Keratinocyte (primary cell): ENCODE measurements at places on chromosomes 4 and X. TPM values are rescaled to one million over a fixed set of nuclear protein-coding genes. Genes with fewer than 3 reads are reported as not detected.

DNA sequence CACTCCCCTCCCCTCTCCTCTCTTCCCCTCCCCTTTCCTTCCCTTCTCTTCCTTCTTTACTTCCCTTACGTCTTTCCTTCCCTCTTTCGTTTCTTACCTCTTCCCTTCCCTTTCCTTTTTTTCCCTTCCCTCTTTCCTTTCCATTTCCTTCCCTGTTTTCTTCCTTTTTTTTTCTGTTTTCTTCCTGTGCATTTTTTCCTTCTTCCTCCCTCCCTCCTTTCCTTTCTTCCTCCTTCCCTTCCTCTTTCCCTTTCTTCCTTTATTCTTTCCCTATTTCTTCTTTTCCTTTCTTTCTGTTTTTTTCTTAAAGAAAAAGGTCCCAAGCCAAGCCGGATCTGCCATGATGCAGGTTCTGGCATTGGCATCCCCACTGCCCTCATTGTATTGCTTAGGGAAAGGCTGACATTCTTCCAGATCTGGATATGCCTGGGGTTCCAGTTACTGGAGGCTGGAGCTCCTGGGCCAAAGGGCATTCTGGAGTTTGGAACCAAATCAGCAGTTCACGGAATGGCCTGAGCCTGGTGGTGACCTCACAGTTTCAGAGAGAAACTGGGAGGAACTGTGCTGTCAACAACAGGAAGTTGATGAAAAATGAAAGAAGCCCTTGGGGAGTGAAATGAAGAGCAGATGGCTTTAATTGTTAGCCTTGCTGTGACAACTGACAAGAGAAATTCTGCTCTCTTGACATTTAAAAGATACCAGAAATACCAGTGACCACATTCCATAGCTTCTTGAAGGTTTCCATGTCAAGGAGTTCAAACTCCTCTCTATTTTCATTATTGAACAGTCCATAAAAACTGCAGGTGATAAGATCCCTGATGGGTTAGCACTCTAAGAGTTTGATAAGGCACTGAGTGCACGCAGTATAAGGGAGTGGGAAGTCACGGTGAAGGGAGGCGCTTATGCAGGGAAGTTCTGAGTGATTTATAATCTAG, 622.1 kb downstream of the SPRY1 start:
- no peaks in the 10 kb centered on the region for H3K27me3 ChIP-seq
- H3K4me3 ChIP-seq = no peak overlapping the region
- H3K27ac ChIP-seq = no peak overlapping the region
- no peaks in the 10 kb centered on the region for H3K36me3 ChIP-seq

DNA sequence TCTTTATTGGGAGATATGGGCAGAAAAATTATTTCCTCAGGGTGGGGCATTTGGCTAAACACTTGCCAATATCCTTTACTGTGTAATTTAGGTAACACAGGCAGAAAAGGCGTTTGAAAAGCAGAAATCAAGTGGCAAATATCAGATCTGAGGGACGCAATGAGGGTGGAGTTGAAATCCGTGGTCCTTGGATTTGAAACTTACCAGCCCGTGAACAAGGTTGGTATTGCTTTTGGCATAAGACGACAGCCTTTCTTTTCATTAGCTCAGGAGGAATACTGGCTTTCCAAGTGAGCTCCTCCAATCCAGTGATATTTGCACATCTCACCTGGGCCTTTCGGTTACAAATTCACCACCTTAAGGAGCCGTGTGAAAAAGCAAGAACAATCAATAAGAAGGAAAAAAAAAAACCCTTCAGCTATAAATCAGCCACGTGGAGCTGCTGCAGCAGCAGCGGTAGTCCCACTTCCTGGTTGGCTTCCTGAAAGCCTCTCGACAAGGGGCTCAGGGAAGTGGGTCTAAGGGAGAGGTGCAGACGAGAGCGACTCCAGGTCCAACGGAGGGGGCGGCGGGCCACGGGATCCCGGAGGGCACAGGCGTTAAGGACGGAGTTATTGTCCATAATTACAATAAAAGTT, 734 bp upstream of the GALNT7 start:
- no peak for DNase-seq
- H3K4me1 ChIP-seq = peaks cover 18% of the 10 kb centered on the region
- no peaks in the 10 kb centered on the region for H3K27me3 ChIP-seq
- peak overlapping the region; percentile 63 for H3K4me3 ChIP-seq

GRCh38 chrX:45068569-45068968, 132.1 kb downstream of the DIPK2B start:
- no peak for DNase-seq
- H3K4me3 ChIP-seq = no peak overlapping the region
- no peak overlapping the region for H3K27ac ChIP-seq
- no peaks in the 10 kb centered on the region for H3K27me3 ChIP-seq
- peaks cover 23% of the 10 kb centered on the region for H3K36me3 ChIP-seq

GRCh38 chr4:28883211-28883610, 1837.0 kb upstream of the PCDH7 start:
- no peak overlapping the region for H3K4me3 ChIP-seq
- no peaks in the 10 kb centered on the region for H3K36me3 ChIP-seq
- no peaks in the 10 kb centered on the region for H3K4me1 ChIP-seq
- no peak for DNase-seq
- no peak overlapping the region for H3K27ac ChIP-seq
- H3K27me3 ChIP-seq = no peaks in the 10 kb centered on the region

GRCh38 chrX:84175958-84176357, 12.0 kb downstream of the RPS6KA6 start:
- H3K27me3 ChIP-seq = no peaks in the 10 kb centered on the region
- H3K27ac ChIP-seq = no peak overlapping the region
- H3K36me3 ChIP-seq = no peaks in the 10 kb centered on the region
- no peak overlapping the region for H3K4me3 ChIP-seq
- H3K4me1 ChIP-seq = no peaks in the 10 kb centered on the region
- no peak for DNase-seq

DNA sequence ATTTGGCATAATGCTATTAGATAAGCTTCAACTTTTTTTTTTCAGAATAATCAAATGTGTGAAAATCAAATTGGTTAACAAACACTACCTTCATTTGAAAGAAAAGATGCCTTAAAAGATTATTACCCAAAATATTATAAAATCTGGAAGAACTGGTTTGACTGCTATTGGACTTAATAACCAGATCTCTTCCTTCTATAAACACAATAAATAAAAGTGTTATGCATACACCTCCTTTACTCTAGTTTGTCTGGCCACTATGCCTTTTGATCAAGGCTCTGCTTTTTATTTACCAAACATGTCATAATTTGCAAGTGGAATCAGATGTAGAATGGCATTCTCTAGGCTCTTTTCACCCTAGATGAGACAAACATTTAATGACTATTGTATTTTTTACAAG, 897.3 kb upstream of the EPHA5 start:
- H3K36me3 ChIP-seq = no peaks in the 10 kb centered on the region
- no peak for DNase-seq
- H3K4me1 ChIP-seq = peaks cover 15% of the 10 kb centered on the region
- no peak overlapping the region for H3K27ac ChIP-seq
- no peaks in the 10 kb centered on the region for H3K27me3 ChIP-seq
- no peak overlapping the region for H3K4me3 ChIP-seq

GRCh38 chrX:20585782-20586181, 319.1 kb upstream of the RPS6KA3 start:
- H3K36me3 ChIP-seq = no peaks in the 10 kb centered on the region
- no peak overlapping the region for H3K4me3 ChIP-seq
- H3K27me3 ChIP-seq = no peaks in the 10 kb centered on the region
- no peaks in the 10 kb centered on the region for H3K4me1 ChIP-seq
- H3K27ac ChIP-seq = no peak overlapping the region

DNA sequence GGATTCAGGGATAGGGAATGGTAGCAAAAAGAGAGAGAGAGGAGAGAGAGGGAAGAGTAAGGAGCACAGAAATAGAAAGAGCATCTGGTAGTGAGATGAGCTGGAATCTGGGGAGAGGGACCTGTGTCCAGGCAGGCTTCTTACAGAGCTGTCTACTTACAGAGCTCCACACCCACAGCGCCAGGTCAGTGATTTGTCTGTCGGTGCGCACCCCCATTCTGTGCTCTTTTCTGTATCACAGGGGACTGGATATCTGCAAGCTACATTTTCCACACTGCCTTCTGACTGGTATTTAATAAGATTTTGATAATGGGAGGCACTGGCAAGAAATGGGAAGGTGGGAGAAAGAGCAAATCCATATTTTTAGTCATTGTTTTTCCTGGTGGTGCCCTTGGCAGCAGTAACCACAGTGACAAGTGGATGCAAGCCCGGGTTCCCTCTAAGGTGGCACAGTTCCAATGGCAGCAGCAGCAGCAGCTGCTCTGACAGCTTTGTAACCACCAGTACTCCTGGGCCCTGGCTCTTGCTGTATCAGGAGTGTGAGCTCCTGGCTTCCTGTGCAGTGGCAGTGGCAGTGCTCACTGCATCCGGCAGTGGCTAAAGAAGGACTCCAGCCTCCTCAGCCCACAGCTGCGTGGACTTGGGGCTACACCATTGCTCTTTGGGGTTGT, 300.5 kb downstream of the TRIML1 start:
- H3K36me3 ChIP-seq = no peaks in the 10 kb centered on the region
- no peak overlapping the region for H3K27ac ChIP-seq
- DNase-seq = no peak
- no peaks in the 10 kb centered on the region for H3K27me3 ChIP-seq
- no peaks in the 10 kb centered on the region for H3K4me1 ChIP-seq

GRCh38 chr4:47315346-47315745, 148.2 kb downstream of the COMMD8 start:
- H3K4me1 ChIP-seq = no peaks in the 10 kb centered on the region
- no peak overlapping the region for H3K27ac ChIP-seq
- no peaks in the 10 kb centered on the region for H3K27me3 ChIP-seq
- no peak overlapping the region for H3K4me3 ChIP-seq
- DNase-seq = peak; percentile 4
- no peaks in the 10 kb centered on the region for H3K36me3 ChIP-seq

- peaks cover 16% of the 10 kb centered on the region for H3K27me3 ChIP-seq
- no peaks in the 10 kb centered on the region for H3K36me3 ChIP-seq
- H3K4me1 ChIP-seq = peaks cover 13% of the 10 kb centered on the region
- no peak overlapping the region for H3K27ac ChIP-seq
Observed at GRCh38 chr4:3374011-3374645, 67.6 kb upstream of the HGFAC start.

DNA sequence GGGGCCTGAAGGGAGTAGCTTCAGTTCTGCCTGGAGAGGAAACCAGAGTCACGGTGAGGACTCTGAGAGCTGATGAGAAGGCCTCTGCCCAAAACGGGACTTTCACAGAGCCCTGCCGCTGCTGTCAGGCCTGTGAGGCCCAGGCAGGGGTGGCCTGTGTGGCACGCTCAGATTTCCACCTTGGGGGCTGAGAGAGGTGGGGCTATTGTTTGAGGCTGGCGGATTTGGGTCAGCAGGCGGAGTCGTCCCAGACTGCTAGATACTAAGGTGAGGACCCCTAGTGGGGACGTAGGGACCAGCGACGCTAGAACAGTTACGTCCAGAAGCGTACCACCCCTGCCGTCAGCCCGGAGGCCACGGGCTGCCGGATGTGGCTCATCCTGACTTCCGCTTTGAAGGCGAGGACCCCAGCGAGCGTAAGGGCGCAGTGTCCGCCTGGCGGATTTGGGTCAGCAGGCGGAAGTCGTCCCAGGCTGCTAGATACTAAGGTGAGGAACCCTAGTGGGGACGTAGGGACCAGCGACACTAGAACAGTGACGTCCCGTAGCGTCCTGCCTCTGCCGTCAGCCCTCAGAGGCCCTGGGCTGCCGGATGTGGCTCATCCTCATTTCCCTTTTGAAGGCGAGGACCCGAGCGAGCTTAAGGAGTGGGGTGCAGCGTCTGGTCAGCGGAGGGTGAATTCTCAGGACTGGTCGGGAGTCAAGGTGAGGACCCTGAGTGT, at the start of gene MAGEB1:
MAGEB1 (plus strand) TSS at position 378 of the 721 bp plus-strand sequence. CDS start 3,348 bp downstream, outside the sequence.
- no peaks in the 10 kb centered on the region for H3K36me3 ChIP-seq
- DNase-seq = no peak
- H3K27me3 ChIP-seq = no peaks in the 10 kb centered on the region
- no peak within 1 kb of the TSS for H3K27ac ChIP-seq

GRCh38 chr4:138592796-138593195, 350.6 kb upstream of the SLC7A11 start:
- H3K36me3 ChIP-seq = no peaks in the 10 kb centered on the region
- H3K4me3 ChIP-seq = no peak overlapping the region
- H3K27ac ChIP-seq = no peak overlapping the region
- no peaks in the 10 kb centered on the region for H3K4me1 ChIP-seq

DNA sequence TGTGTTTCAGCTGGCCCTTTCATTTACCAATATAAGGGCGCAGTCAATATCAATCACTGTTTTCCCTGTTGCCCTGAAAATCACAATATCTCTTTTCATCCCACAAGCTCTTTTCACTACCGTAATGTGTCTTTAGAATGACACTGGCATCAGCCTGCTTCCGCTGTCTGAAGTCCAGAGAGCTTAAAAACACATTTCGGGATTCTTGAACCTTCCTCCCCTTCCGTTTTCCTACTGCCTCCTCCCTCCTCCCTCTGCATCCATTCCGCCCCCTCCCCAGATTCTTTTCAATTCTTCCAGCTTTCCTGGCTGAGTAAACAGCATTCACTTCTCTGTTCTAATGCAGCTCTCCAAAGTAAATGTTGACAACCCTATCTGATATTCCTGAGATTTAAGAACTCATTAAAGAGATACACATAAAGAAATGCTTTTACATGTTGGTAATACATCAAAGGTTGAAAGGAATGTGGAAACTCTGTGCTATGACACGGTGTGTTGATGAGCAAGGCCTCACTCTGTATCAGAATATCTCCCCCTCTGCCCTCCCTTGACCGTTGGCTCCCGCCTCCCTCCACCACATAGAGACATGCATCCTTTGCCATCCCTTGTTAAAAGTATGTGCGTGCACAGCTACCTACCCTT, 83.5 kb upstream of the SPRY1 start:
- H3K27ac ChIP-seq = no peak overlapping the region
- H3K36me3 ChIP-seq = no peaks in the 10 kb centered on the region
- no peak for DNase-seq
- no peak overlapping the region for H3K4me3 ChIP-seq
- no peaks in the 10 kb centered on the region for H3K27me3 ChIP-seq

GRCh38 chr4:139266583-139267257, 13.3 kb downstream of the MGARP start:
- no peaks in the 10 kb centered on the region for H3K36me3 ChIP-seq
- no peaks in the 10 kb centered on the region for H3K27me3 ChIP-seq
- peaks cover 10% of the 10 kb centered on the region for H3K4me1 ChIP-seq
- DNase-seq = no peak

- H3K27me3 ChIP-seq = no peaks in the 10 kb centered on the region
- no peaks in the 10 kb centered on the region for H3K36me3 ChIP-seq
- H3K4me3 ChIP-seq = no peak overlapping the region
- DNase-seq = no peak
- H3K27ac ChIP-seq = no peak overlapping the region
Observed at GRCh38 chr4:119142833-119143232, 7.2 kb downstream of the MYOZ2 start.

- no peaks in the 10 kb centered on the region for H3K4me1 ChIP-seq
- H3K4me3 ChIP-seq = no peak overlapping the region
- no peak overlapping the region for H3K27ac ChIP-seq
- DNase-seq = no peak
- peaks cover 6% of the 10 kb centered on the region for H3K27me3 ChIP-seq
Observed at GRCh38 chrX:2576793-2577192, 76.0 kb upstream of the DHRSX start.

- H3K36me3 ChIP-seq = no peaks in the 10 kb centered on the region
- H3K4me1 ChIP-seq = no peaks in the 10 kb centered on the region
- H3K4me3 ChIP-seq = no peak overlapping the region
- H3K27me3 ChIP-seq = no peaks in the 10 kb centered on the region
- no peak for DNase-seq
- H3K27ac ChIP-seq = no peak overlapping the region
Observed at GRCh38 chr4:27648416-27648815, 787.8 kb downstream of the STIM2 start.

Gene RRH
- 0.09 to 0.20 TPM (median 0.15 TPM) in 3 replicates for polyA plus RNA-seq

Gene PARM1
- polyA plus RNA-seq = 0.02 to 0.08 TPM (median 0.05 TPM) in 3 replicates

Gene FAM9C
- polyA plus RNA-seq = not detected in 3 replicates

Gene MAGED4B
- 0.05 to 0.14 TPM (median 0.05 TPM) in 3 replicates for polyA plus RNA-seq

Gene PABPC4L
- polyA plus RNA-seq = 0.18 to 0.45 TPM (median 0.39 TPM) in 3 replicates

Gene GSPT2
- 2.6 to 3.8 TPM (median 2.8 TPM) in 3 replicates for polyA plus RNA-seq

Gene HEPH
- polyA plus RNA-seq = 0.07 to 0.25 TPM (median 0.22 TPM) in 3 replicates
